Activated T-helper 2 cell treated with anti-CD3 and anti-CD28 coated beads, Interferon-gamma antibody, Interleukin-2, Interleukin-4, amounts not matched to agents 10 μg/mL and 5 μg/mL and 100 μg/mL, durations not matched to agents 14 hours and 24 hours and 36 hours (primary cell): ENCODE measurements at places on chromosomes 5 and 9. TPM values are rescaled to one million over a fixed set of nuclear protein-coding genes. Genes with fewer than 3 reads are reported as not detected.

The GFI1B gene
- total RNA-seq, result not detected in 2 replicates

The ERAP2 gene
- 46.8 and 49.3 TPM in 2 replicates for total RNA-seq

GRCh38 chr9:134888603-134889190 is 8.1 kb downstream of the FCN2 start:
- no peak overlapping the region for H3K27ac ChIP-seq
- no peaks in the 10 kb centered on the region for H3K4me1 ChIP-seq
- no peaks in the 10 kb centered on the region for H3K27me3 ChIP-seq
- H3K4me3 ChIP-seq, result no peak overlapping the region

The GBGT1 gene
- total RNA-seq, result 6.8 and 7.4 TPM in 2 replicates

DNA sequence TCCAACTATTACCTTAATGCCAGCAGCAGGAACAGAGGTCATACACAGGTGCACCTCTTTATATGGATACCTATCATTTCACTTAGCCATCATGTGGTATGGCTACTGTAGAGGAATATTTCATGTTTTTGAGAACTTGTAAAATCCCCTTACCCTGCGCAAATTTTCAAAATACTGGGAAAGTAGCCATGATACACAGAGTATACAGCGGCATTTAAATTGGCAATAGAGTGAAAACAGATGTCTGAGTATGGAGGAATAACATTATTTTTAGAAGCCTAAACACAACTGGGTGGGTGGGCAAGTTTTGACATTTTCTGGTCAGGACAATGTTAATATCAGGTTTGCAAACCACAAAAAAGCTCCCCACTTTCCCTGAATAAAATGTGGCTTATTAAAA is 109.5 kb downstream of the SMIM23 start:
- no peak for DNase-seq
- peaks cover 23% of the 10 kb centered on the region for H3K36me3 ChIP-seq
- H3K27ac ChIP-seq, result no peak overlapping the region
- no peaks in the 10 kb centered on the region for H3K27me3 ChIP-seq

DNA sequence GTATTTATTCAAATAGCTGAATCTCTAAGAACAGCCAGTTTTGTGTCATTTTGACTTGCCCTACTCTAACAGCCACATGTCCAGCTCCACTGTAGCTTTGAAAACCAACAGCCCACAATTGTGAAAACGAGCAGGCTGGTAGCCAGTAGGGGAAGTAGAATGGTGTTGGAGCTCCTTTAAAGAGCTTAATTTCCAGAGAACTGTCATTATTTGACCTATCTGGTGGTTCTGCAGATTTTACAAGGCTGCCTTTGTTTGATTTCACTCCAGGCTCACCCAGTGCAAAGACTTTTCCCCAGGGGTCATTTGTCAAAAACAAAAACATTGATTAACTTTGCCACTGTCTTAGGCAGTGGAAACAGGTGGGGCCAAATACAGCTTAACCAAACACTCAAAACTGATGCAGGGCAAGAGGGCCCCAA is 3.2 kb upstream of the PJA2 start:
- H3K4me3 ChIP-seq, result no peak overlapping the region
- peaks cover 19% of the 10 kb centered on the region for H3K4me1 ChIP-seq
- no peak overlapping the region for H3K27ac ChIP-seq

The IL4 gene
- total RNA-seq, result 21.6 and 25.8 TPM in 2 replicates

DNA sequence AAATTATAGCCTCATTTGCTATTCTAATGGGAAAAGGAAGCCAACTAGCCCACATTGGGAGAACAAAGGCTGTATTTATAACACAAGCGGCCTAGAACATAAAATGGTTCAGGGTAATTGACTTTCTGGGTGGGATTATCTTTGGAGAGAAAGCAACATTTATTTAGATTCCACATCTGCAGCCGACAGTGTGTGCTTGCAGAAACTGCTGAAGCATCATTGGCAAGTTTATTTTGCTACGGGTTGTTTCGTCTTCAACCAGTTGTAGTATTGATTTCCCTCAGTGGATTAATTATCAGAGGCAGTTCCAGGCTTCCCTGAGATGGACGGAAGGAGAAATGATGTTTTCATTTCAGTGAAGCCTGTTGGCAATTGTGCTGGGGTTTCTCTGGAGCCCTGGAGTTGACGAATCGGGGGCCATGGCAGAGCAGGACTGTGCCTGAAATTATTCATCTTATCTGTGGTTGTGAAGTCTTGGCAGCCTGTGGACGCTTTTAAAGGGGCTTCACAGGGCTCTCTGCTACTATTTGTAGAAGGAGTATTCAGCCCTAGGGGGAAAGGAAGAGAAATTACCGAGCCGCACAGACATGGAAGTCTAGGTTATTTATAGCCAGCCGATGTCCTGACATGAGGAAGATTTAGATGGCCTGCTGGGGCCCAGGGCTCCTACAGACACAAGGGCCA is 290.6 kb upstream of the IRX4 start:
- DNase-seq, result no peak
- no peaks in the 10 kb centered on the region for H3K36me3 ChIP-seq
- H3K4me3 ChIP-seq, result no peak overlapping the region

DNA sequence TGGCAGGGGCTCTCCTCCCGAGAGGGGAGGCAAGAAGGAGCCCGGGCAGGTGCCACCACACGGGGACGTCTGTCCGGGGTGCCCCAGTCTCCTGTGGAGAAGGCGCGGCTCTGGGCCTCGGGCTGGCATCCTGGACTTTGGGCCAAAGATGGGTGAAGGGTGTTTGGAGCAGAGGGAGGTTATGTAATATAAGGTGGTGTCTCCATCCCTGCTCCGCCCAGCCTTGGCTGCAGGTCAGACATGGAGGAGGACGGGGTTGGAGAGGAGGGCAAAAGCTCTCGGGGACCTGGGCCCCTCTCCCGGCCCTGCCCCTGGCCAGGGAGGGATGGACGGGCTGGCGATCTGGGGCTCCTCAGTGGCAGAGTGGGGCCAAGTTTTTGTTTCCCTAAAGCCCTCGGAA is 1.2 kb upstream of the SOHLH1 start:
- H3K36me3 ChIP-seq, result no peaks in the 10 kb centered on the region
- H3K4me1 ChIP-seq, result no peaks in the 10 kb centered on the region
- H3K27ac ChIP-seq, result no peak overlapping the region
- no peaks in the 10 kb centered on the region for H3K27me3 ChIP-seq
- DNase-seq, result no peak
- H3K4me3 ChIP-seq, result no peak overlapping the region

DNA sequence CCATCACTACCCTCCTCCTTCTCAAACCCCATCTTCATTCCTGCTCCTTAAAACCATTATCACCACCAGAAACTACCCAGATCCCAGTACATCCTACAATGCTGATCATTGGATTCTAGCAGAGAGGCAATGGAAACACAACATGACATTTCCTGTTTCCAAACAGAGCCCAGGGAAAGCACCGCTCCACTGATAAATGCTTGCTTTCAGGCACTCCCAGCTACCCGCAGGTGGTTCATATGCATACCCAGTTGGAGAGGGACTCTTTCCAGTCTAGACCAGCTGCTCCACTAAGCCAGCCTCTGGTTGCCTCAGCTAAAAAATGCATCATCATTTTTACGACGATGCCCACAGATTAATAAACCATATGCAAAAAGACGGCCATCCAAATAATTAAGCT is 39.2 kb upstream of the ACO1 start:
- no peaks in the 10 kb centered on the region for H3K36me3 ChIP-seq
- no peak overlapping the region for H3K4me3 ChIP-seq
- peaks cover 2% of the 10 kb centered on the region for H3K27me3 ChIP-seq
- H3K27ac ChIP-seq, result no peak overlapping the region
- H3K4me1 ChIP-seq, result peaks cover 9% of the 10 kb centered on the region

The IFNA21 gene
- not detected in 2 replicates for total RNA-seq

DNA sequence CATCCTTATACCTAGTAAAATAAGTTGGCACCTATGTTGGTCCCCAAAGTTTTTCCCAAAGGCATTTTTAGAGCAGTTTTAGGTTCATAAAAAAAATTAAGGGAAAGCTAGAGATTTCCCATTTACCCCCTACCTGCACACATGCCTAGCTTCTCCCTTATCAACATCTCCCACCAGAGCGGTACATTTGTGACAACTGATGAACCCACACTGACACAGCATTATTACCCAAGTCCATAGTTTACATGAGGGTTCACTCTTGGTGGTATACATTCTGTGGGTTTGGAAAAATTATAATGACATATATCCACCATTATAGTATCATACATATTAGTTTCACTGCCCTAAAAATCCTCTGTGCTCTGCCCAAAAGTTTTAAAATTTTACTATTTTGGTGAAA is 12.0 kb downstream of the RAD1 start:
- H3K27me3 ChIP-seq, result no peaks in the 10 kb centered on the region
- no peak for DNase-seq
- H3K27ac ChIP-seq, result no peak overlapping the region
- H3K4me1 ChIP-seq, result no peaks in the 10 kb centered on the region

GRCh38 chr9:99582814-99583213 is 238.9 kb upstream of the NR4A3 start:
- DNase-seq, result no peak
- H3K36me3 ChIP-seq, result no peaks in the 10 kb centered on the region
- peaks cover 1% of the 10 kb centered on the region for H3K4me1 ChIP-seq
- H3K27ac ChIP-seq, result no peak overlapping the region
- peaks cover 11% of the 10 kb centered on the region for H3K27me3 ChIP-seq
- H3K4me3 ChIP-seq, result no peak overlapping the region

- H3K4me1 ChIP-seq, result peaks cover 41% of the 10 kb centered on the region
- DNase-seq, result no peak
- no peak overlapping the region for H3K4me3 ChIP-seq
- peak overlapping the region; percentile 28 for H3K27ac ChIP-seq
These were observed 26.2 kb downstream of the UHRF2 start for GRCh38 chr9:6439051-6439703.

GRCh38 chr9:98896632-98897031 is 47.1 kb upstream of the COL15A1 start:
- H3K4me3 ChIP-seq, result no peak overlapping the region
- DNase-seq, result no peak
- H3K36me3 ChIP-seq, result no peaks in the 10 kb centered on the region
- H3K27me3 ChIP-seq, result peaks cover 12% of the 10 kb centered on the region
- no peaks in the 10 kb centered on the region for H3K4me1 ChIP-seq

The OTULINL gene
- total RNA-seq, result 17.0 and 20.9 TPM in 2 replicates

The ANXA1 gene
- total RNA-seq, result 28.6 and 32.2 TPM in 2 replicates

The PTGES gene
- total RNA-seq, result 0.34 and 0.39 TPM in 2 replicates

- peaks cover 31% of the 10 kb centered on the region for H3K36me3 ChIP-seq
- peak within 1 kb of the TSS; percentile 95 for H3K27ac ChIP-seq
- DNase-seq, result peak; percentile 97
- no peaks in the 10 kb centered on the region for H3K27me3 ChIP-seq
These were observed at the start of gene THG1L for GRCh38 chr5:157731272-157732129. Gene THG1L, plus strand, starts transcription at chr5:157731420. Its CDS starts 21 bp downstream, at chr5:157731441.

- H3K27me3 ChIP-seq, result no peaks in the 10 kb centered on the region
- no peaks in the 10 kb centered on the region for H3K36me3 ChIP-seq
- no peak overlapping the region for H3K27ac ChIP-seq
- H3K4me3 ChIP-seq, result no peak overlapping the region
- H3K4me1 ChIP-seq, result no peaks in the 10 kb centered on the region
- DNase-seq, result no peak
These were observed 154.4 kb upstream of the COX7C start for GRCh38 chr5:86463339-86463738.

- DNase-seq, result no peak
- H3K4me1 ChIP-seq, result peaks cover 4% of the 10 kb centered on the region
- peaks cover 40% of the 10 kb centered on the region for H3K27me3 ChIP-seq
- H3K27ac ChIP-seq, result no peak overlapping the region
These were observed 217.2 kb downstream of the AGTPBP1 start for GRCh38 chr9:85524531-85524930.

- H3K27me3 ChIP-seq, result peaks cover 7% of the 10 kb centered on the region
- no peaks in the 10 kb centered on the region for H3K36me3 ChIP-seq
- peaks cover 3% of the 10 kb centered on the region for H3K4me1 ChIP-seq
- H3K27ac ChIP-seq, result no peak overlapping the region
These were observed 496.7 kb downstream of the ENC1 start for GRCh38 chr5:74143721-74144330.

DNA sequence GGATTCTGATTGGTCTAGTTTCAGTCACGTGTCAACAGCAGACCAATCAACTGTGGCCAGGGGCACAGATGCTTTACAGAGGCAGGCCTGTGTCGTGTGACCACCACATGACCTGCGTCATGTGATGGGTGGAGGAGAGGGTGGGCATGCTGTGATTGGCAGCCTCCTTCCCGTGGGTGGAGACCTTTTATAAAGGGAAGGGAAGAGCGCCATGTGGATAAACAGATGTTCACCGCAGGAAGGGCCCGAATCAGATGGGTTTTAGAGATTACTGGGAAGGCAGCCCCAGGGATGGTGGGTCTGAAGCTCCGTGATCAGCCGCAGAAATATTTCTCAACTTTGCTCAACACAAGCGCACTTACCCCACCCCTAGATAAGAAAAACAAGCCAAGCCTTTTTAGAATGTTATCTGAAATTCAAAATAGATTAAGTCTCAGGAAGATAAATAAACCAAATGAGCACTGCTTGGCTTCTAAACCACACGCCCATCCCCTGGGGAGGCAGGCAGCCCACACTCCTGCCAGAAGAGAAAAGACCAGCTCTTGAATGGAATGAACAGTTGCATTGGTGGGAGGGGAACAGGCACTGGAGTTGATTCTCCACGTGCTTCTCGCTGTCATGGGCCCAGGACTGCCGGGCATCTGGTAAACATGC is 43.6 kb downstream of the ROPN1L start:
- H3K27me3 ChIP-seq, result peaks cover 2% of the 10 kb centered on the region
- H3K36me3 ChIP-seq, result no peaks in the 10 kb centered on the region
- no peak overlapping the region for H3K4me3 ChIP-seq
- DNase-seq, result peak; percentile 10

GRCh38 chr5:99543841-99544240 is 615.0 kb upstream of the CHD1 start:
- no peaks in the 10 kb centered on the region for H3K27me3 ChIP-seq
- no peak overlapping the region for H3K27ac ChIP-seq
- no peaks in the 10 kb centered on the region for H3K4me1 ChIP-seq
- H3K4me3 ChIP-seq, result no peak overlapping the region

DNA sequence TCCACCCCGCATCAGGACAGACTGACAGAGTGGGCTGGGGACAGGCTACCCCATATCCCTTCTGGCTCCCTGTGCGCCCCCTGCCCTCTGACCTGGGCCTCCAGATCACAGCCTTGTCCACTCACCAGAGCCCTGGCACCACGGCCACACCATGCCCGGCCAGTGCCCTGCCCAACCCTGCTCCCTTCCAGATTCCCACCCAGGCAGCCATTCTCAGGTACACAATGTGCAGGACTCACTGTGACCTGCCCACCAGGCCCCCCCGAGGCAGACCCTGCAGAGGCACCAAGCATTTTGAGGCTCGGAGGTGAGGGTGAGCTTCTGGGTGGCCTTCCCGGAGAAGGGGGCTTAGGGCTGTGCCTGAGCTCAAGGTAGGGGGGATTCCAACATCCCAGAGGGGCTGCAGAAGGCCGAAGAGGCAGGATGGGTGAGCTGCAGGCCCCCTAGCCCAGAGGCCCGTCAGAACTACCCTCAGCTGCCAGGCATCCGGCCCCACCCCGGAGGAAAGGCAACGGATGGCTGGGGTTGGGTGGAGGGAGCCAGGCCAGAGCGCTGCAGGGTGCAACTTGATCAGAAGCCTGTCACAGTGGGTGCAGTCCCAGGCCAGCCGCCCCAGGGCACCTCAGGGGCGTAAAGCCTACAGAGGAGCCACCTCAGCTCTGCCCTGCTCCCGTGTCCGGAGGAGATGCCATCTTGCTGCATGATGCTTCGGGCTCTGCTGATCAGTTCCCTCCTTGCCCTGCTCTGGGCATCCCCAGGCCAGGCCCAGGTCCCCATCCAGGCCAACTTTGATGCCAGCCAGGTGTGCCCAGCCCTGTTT is at the start of gene LCNL1:
TSS of gene LCNL1 (plus strand) at position 762 of the 820 bp plus-strand sequence. CDS start 594 bp downstream, outside the sequence.
- no peak within 1 kb of the TSS for H3K27ac ChIP-seq
- peaks cover 15% of the 10 kb centered on the region for H3K27me3 ChIP-seq
- no peaks in the 10 kb centered on the region for H3K36me3 ChIP-seq
- no peak within 1 kb of the TSS for H3K4me3 ChIP-seq

- no peak for DNase-seq
- H3K4me1 ChIP-seq, result no peaks in the 10 kb centered on the region
- no peaks in the 10 kb centered on the region for H3K36me3 ChIP-seq
These were observed 65.2 kb upstream of the ASS1 start for GRCh38 chr9:130379649-130379970.
